ENCODE measurements at places on chromosomes 4 and X. TPM values are rescaled to one million over a fixed set of nuclear protein-coding genes. Genes with fewer than 3 reads are reported as not detected.

DNA sequence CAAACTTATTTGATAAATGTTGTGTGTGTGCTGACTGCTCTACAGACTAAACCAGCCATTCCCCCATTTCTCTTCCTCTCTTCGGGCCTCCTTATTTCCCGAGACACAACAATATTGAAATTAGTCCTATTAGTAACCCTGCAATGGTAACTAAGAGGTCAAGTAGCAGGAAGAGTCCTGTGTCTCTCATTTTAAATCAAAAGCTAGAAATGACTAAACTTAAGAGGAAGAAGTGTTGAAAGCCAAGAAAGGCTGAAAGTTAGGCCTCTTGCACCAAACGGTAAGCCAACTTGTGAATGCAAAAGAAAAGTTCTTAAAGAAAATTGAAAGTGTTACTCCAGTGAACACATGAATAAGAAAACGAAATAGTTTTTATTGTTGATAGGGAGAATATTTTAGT, 357.8 kb upstream of the SLC7A11 start:
- DNase-seq = no peak

DNA sequence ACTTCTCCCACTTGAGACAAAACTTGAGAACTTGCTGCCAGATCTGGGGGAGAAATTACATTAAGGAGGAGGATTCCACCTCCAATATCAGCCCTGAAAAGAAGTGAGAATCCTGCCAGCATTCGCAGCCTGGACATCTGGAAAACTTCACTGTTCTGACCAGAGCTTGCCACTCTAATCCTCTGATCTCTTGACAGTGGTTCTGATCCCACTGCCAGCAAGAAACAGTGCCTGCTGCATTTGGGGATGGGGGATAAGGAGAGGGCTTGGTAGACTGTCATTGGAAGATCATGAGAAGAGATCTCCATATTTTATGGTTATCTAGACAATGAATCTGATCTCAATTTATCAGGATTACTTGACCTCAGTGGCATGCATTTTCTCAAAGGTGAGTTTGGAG, 49.8 kb upstream of the TMEM33 start:
- no peak for DNase-seq

Gene TGIF2LX
- not detected for polyA plus RNA-seq

- peak; percentile 59 for DNase-seq
Measured at GRCh38 chrX:10722851-10723250, 102.5 kb upstream of the MID1 start.

- no peak for DNase-seq
Measured at GRCh38 chr4:1080961-1081688, 32.2 kb downstream of the RNF212 start.

DNA sequence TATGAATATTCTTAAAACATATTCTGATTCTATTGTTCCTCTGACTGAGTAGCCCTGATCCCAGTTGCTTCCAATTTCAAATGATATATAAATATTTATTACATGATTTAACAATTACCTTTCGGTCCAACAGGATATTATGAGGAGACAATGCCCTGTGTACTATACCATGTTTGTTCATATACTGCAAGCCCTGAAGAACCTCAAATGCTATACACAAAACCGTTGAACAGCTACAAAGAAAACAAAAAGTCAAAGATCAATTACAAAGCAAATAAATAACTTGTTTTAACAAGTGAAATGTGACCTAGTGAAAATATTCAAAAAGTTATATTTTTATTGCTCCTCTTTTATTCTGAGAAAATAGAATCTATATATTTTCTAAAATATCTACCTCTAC, 54.0 kb downstream of the TBCK start:
- no peak for DNase-seq

DNA sequence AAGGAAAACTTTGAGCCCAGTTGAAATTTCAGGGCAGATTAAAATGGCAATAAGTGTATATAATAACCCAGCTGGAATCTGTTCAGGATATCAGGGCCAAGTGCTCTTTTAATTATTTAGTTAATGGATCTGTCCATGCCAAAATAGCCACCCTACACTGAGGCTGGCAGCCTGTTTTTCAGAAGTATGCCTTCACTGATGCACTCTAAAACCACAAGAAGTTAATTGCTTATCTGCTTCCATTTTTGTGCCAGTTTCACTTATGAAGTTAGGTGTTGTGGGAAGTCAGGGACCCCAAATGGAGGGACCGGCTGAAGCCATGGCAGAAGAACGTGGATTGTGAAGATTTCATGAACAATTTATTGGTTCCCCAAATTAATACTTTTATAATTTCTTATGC, 960.3 kb downstream of the C4orf33 start:
- no peak for DNase-seq

- no peak for DNase-seq
Measured at GRCh38 chr4:68074397-68074796, 55.3 kb downstream of the TMPRSS11F start.

DNA sequence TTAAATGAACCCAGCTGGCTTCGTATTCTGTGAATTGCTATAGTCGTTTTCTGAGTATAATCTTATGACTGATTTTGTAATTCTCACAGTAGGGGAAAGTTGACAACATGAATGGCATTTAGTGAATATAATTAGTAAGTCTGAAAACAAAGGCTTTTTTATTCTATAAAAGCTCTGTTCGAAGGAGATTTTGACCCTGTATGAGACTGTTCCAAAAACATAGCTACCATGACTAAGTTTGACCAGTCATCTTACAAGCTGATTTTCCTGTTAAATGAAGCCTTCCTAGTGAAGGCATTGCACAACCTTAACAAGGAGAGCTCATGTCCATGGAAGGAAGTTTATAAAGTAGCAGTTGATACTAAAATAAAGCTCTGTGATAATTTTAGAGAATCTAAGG, 242.3 kb downstream of the RPA4 start:
- no peak for DNase-seq

Gene RTL3
- polyA plus RNA-seq = 0.05 TPM

- no peak for DNase-seq
Measured at GRCh38 chrX:109398061-109398460, 83.8 kb downstream of the GUCY2F start.

Gene PDE5A
- 4.5 TPM for polyA plus RNA-seq

DNA sequence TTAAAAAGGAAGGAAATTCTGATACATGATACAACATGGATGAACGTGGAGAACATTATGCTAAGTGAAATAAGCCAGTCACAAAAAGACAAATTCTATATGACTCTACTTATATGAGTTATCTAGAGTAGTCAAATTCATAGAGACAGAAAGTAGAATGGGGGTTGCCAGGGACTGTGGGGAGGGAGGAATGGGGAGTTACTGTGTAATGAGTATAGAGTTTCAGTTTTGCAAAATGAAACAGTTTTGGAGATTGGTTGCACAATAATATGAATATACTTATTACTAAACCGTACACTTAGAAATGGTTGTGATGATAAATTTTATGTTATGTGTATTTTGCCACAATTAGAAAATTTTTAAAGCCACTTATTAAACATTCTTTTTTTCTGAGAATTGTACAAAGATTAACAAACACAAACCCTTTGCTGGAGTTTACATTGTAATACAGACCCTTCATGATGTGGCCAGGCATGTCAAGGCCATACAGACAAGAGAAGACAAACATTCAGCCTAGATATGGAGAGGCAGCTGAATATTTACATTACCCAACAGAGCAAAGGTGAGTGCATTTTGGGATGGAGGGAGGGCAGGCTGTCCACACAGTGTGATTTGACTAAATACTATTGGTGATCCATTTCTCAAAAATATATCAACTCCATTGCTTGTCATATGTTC, 21.2 kb upstream of the GPC3 start:
- no peak for DNase-seq
